NCI-H446 (cell line): ENCODE measurements at places on chromosomes 3 and 15.

GRCh38 chr3:58696093-58696492, 29.5 kb upstream of the FAM3D start:
- no peak for DNase-seq

DNA sequence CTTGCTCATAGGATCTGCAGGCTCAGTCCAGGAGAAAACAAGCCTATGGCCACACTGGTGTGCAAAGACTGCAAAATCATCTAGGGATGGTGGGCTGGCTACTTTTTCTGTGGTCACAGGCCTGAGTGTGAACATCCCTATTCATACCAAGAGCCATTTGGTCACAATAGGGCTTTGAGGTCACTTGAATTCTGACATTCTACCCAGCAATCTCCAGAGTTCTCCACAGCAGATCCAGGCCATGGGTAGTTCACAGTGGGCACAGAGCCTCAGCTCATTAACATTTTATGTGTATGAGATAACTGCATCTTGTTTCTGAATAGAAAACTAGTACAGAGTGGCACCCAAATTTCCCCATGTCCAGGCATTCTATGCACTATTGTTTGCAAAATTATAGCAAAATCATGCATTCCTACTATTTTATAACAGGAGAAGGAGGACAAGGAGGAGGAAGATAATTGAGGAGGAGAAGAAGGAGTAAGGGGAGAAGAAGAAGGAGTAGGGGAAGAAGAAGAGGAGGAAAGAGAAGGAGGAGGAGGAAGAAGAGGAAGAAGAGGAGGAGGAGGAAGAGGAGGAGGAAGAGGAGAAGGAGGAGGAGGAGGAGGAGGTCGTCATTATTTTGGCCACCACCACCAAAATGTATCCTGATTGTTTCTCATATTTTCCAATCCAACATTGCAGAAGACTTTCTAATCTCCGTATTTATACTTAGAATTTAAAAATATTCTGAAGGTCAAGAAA, 129.0 kb downstream of the SEMA6D start:
- no peak for DNase-seq

DNA sequence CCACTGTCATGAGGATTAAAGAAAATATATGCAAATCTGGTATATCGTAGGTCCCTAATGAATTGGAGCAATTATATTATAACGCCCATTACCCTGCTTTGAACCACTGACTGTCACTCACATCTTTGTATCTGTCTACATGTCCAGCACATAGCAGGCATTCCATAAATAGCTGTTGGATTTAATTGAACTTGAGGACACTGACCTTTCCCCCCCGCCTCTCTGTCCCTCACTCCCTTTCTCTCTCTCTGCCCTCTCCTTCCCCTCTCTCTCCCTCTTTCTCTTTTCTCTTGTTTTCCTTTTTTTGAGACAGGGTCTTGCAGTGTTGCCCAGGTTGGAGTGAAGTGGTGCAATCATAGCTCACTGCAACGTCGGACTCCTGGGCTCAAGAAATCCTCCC, 233.0 kb downstream of the CD47 start:
- DNase-seq: no peak

DNA sequence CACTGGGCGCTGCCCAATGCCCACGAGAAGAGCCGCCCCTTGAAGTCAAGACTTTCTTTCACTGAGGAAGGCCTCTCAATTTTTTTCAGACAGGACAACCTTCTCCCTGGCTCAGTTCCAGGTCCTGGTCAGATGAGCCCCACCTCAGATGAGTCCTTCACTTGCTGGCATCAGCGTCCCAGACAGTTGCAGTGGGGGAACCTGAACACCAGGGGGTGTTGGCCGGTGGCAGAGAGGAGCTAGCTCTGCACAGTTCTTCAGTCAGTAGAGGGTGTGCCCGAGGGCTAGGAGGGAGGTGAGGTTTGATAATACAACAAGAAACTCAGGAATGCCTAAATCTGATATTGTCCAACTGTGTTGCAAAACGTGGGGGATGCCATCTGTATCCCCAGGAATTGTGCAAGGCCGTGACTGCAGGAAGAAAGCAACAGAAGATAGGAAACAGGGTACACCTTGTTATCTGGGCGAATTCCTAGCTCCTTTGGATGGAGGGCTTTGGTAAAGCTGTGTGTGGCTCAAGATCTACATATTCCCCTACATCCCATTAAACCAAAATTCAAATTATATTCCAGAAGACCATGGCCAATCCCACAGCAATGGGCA, 34.3 kb downstream of the CCR3 start:
- no peak for DNase-seq

- DNase-seq: no peak
These were observed 35.7 kb upstream of the BHLHE40 start for GRCh38 chr3:4943549-4943948.

DNA sequence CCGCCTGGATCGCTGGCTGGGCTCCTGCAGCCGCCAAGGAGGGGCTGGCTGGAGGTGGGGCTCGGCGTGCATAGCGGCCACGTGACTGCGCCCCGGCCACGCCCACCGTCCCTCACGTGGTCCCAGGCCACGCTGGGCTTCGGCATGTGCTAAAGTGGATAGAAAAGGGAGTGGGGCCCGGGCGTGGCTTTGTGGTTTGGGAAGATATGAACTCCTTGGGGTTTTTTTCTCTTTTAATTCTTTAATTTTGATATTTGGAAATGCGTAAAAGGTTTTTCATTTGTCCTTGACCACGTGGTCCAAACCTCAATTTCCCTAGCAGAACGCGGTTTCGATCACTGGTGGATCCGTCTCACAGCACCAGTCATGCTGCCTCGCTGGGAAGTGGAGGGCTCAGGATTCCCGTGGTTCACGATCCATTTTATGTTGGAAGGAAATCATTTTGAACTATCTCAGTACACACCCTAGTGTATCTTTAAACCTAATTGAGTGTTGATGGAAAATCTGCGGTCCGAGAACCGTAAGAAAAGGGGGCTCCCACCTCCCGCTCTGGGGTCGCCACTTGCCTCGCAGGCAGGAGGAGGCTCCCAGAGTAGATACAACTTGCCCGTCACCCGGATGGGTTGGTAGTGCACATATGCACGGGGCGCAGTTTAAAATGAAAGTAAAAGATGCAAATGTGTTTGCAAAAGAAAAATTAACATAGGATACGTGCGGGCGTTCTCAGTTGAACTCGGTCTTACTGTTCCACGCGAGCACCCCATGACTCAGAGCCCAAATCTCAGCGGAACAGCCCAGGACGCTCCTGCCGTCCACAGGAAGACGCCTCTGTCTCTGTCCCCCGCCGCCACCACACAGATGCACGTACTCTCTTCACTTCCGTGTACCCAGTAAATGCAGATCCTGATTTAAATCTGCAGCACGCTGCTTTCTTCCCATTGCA, 141.9 kb downstream of the PGPEP1L start:
- DNase-seq: no peak

- no peak for DNase-seq
These were observed 7.6 kb upstream of the C3orf38 start for GRCh38 chr3:88142094-88142624.

DNA sequence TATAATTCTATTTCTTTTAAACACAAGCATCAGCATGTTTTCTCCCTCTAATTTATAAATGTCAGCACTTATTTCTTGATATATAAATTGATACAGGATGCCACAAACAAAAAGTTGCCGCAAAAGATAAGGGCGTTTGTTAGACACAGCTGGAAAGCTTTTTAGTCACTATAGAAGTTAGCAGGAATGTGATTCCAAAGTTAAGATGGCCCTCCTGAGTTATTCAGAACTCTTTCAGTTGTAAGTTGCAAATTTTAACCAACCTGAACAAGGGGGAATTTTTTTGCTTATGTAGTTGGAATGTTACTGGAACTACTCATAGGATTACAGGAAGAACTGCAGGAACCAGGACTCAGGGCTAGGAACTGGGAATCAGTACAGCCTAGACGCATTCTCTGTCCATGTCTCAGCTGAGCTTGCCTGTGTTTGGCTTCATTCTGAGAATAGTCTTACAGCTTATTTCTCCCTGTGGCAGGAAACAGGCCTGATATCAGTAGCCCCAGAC, 166.3 kb downstream of the VGLL4 start:
- no peak for DNase-seq

GRCh38 chr3:83928903-83929302, 1029.9 kb upstream of the CADM2 start:
- no peak for DNase-seq

- no peak for DNase-seq
These were observed 441.4 kb downstream of the CNTN4 start for GRCh38 chr3:2540115-2540514.

DNA sequence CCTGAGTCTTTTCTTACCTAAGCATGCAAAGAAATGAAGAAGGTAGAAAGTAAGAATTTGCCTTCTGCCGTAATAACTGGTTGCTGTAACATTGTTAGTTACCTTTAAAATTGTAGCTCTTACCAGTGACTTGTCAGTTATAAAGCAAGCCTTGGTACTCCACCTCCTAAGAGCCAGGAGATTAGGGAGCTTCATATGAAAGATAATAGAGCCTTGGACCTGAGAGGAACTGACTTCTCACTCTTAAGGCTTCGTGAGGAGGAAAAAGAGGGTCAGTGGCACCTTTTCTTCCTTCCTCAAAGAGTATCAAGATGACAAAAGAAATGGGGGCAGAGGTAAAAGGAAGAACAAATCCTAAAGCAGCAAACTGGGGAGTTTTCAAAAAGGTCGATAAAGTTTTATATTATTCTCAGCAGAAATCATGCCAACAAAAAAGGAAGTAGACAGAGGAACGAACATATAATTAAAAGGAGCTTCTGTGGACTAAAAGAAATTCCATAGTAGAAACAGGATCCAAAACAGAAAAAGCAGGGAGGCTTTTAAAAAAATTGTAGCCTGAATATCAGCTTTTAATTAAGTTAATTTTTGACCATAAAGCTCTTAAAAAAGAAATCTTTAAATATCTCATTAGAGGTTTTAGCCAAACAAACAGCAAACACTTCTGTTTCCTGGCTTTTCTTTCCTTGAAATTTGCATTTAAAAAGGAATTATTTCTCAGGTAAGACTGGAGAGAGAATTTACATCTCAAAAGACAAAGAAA, 847.1 kb upstream of the ALCAM start:
- no peak for DNase-seq
